GM23248 (cell line): ENCODE measurements at places on chromosomes 4 and X.
A peak's percentile ranks its signal among the peaks of the same experiment; 100 is the strongest.

DNA sequence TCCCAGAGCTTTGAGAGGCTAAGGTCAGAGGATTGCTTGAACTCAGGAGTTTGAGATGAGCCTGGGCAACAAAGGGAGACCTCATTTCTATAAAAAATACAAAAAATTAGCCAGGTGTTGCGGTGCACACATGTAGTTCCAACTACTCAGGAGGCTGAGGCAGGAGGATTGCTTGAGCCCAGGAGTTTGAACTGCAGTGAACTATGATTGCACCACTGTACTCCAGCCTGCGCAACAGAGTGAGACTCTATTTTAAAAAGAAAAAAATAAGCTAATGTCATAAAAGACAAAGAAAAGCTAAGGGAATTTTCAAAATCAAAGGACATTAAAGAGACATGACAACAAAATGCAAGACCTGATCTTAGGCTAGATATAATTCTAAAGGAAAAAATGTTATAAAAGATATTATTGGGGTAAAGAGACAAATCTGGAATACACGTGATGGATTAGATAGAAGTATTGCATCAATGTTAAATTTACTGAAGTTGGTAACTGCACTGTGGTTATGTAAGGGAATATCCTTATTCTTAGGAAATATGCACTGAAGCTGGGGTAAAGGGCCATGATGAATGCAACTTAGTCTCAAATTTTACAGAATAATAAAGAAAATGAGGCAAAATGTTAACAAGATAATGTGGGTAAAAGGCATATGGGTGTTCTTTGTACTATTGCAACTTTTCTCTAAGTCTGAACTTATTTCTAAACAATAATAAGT lies 75.2 kb downstream of the SPRY1 start:
- no peak for DNase-seq

- peak; percentile 2 for DNase-seq
Measured at GRCh38 chrX:24498181-24498580, 33.1 kb downstream of the PDK3 start.

- no peak for DNase-seq
Measured at GRCh38 chr4:87270825-87271224, 50.4 kb upstream of the KLHL8 start.

GRCh38 chr4:99586322-99586721 lies 11.7 kb downstream of the MTTP start:
- no peak for DNase-seq

- peak; percentile 82 for DNase-seq
Measured at GRCh38 chr4:112704991-112705845, 68.3 kb downstream of the LARP7 start.

GRCh38 chrX:10506781-10507180 lies 113.6 kb downstream of the MID1 start:
- DNase-seq: no peak

GRCh38 chr4:74675673-74676279 lies 118.5 kb downstream of the BTC start:
- peak; percentile 83 for DNase-seq
